ENCODE measurements at places on chromosomes 2 and 18.

DNA sequence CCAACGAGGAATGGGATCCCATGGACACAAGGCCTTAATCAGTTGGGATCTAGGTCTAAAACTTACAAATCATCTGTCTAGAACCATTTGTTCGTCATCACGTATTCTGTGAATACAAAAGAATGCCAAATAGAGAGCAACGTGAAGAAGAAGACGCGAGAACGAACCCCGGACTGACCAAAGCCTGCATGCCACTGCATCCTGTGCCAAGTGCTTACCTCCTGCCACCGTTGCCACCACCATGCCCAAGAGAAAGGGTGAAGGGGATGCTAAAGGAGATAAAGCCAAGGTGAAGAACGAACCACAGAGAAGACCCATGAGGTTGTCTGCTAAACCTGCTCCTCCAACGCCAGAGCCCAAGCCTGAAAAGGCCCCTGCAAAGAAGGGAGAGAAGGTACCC, 30.2 kb downstream of the ITSN2 start:
- DNase-seq, result no peak

GRCh38 chr2:46448641-46449040, 30.7 kb upstream of the TMEM247 start:
- DNase-seq, result no peak

DNA sequence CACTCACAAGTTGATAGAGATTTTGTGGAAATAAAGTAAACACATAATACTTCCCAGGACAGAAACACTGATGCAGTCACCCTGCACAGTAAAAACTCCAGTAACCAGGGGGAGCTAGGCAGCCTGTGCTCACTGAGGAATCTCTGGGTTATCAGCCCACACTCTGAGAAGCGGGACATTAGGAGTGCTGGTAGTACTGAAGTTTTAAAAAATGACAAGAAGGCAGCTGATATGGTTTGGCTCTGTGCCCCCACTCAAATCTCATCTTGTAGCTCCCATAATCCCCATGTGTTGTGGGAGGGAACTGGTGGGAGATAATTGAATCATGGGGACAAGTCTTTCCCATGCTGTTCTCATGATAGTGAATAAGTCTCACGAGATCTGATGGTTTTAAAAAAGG, 31.4 kb downstream of the KCTD1 start:
- no peak for DNase-seq

DNA sequence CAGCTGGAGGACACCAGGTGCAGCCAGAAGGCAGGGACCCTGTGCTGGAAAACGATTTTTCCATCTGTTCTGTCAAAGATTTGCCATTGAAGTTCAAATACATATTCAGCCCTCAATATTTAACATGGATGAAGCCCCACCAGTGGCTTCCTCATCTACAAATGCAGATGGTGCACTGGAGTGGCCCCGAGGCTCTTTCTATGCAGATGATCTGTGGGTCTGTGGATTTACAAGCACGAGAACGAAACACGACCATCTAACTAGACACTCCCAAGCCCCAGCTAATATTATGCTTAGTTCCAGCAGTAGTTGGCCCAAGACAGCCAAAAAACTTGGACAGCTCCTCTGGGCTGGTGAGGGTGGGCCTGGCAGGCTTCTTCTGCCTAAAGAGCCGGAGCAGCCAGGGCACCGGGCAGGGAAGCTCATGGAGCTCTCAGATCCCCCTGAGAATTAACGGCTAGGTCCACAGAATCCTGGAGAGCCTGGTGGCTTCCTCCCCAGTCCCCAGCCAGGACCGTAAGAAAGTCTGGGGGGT, 9.2 kb upstream of the IL1R2 start:
- no peak for DNase-seq

GRCh38 chr18:75088021-75088506, 120.9 kb downstream of the PTGR3 start:
- no peak for DNase-seq

DNA sequence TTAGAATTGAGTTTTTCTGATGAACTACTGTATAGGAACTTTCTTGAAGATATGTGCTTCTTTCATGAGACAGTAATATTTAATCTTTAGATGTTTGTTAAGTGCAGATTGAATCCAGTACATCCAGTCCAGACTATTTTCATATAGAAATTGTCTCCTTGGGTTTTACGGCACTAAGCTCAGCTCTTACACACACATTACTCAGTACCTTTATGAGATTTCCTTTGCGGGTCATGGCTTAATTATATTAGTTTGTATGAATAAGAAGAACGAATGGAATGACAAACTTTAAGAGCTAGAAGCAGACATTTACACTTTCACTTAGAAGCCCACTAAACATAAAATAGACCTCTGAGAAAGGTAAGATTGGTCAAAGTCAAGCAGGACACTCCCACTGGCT, 223.3 kb upstream of the THUMPD2 start:
- DNase-seq, result no peak

DNA sequence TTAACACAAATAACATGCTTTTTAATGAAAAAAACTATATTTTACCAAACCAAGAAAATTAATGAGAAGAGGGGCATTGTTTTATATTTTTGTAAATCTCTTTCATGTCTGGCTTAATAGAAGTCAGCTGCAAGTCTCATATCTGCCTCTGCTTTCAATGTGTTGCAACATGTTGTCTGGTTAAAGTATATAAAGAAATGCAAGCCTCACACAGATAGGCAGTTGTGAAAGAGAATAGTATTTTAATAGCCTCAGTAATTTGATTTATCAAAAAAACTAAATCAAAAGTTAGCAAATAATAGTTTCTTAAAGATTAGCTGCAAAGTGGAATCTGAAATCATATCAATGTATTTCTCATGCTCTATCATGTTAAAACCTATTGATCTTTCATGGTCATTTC, 52.9 kb upstream of the NCOA1 start:
- no peak for DNase-seq

- DNase-seq, result no peak
These were observed 182.9 kb upstream of the TANK start for GRCh38 chr2:160977376-160977775.

DNA sequence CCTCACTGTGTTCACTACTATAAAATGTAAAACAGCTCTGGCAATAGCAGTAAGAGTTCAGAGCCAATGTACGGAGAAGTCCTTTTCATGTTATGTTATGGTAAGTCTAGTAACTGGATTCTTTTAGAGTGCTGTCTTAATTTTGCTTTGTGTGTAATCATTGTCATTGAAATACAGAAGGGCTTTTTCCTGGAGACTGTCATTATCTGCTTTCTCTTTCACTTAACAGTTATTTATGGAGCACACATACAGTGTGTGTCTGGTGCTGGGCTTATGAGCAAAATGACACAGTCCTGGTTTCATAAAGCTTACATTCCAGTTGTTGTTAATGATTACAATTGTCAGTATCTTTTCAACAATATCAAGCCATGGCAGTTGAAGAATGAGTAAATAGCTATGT, 95.5 kb downstream of the CCDC102B start:
- DNase-seq, result no peak
